ENCODE measurements at places on chromosomes 3 and 15.

DNA sequence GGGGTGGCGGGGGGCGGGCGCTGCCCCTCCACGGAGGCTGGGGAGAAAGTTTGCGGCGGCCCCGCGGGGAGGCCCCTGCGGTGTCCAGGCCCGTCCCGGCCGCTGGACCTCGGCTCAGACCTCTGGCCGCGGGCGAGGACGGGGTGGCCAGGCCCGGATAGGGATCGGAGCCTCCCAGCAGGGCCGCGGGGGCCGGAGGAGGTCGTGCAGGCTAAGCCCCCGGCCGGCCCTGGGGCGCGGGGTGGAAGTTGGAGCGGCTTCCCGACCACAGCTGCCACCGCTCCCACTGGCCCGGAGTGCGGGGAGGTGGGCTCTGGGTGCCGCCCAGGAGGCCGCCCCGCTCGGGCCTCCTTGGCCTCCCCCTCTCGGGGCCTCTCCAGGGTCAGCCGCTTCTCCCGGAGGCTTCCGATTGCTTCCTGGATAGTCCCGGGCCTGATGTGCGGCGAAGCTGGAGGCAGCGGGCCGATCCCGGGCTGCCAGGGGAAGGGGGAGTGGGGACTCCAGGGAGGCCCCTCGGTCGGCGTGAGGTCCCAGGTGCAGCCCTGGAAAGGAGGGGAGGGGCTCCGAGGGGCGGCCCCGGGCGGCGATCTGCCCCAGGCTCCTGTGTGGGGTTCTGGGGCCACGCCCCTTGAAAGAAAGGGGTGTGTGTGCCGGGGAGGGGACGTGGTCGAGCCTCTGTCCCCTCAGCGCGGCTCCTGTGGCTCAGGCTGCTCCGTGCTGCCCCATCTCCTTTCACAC, 907 bp downstream of the PLXNA1 start:
- DNase-seq: peak; percentile 51

DNA sequence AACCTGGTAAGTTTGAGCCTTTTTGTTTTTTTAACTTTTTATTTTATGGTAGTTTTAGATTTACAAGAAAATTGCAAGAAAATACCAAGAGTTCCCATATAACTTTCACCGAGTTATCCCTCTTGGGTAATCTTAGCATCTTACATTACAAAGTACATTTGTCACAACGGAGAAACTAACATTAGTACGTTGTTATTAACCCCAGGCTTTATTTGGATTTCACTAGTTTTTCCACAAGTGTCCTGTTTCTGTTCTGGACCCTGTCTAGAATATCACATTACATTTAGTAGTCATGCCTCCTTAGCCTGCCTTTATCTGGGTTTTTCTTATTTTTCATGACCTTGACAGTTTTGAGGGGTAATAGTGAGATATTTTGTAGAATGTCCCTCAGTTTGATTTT, 53.5 kb upstream of the KPNA4 start:
- DNase-seq: no peak

GRCh38 chr3:112718516-112718915, 77.6 kb upstream of the CCDC80 start:
- no peak for DNase-seq

GRCh38 chr3:119530456-119530855, 29.0 kb downstream of the CD80 start:
- DNase-seq: no peak

DNA sequence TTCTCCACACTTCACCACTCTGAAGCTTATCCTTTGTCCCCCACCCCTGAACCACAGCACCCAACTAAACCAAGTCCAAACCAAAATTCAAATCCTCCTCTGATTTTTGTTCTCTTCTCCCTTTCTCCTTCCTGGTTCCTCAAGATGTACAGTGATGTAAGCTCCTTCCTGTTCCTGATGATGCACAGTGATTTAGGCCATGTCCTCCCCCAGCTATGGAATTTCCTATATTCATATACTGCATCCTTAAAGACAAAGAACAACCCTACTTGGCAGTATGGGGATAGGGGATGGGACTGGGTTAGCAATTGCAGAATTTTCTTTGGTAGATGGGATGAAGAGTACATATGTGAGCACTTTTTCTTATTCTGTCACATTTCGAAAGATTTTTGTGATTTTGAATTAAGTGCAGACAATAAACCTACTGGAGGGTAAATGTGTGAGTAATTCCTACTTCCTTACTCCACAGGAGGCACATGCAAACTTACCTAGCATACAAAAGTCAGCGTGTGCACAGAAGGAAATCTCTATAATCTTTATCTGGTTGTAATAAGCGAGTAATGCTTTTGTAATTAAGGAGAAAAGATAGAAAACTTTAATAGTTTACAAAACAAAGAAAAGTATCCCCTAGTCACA, 125.0 kb downstream of the ANO10 start:
- no peak for DNase-seq

- no peak for DNase-seq
Measured at GRCh38 chr3:45067941-45068340, 41.8 kb downstream of the CLEC3B start.

- no peak for DNase-seq
Measured at GRCh38 chr3:16346413-16347081, 81.5 kb downstream of the OXNAD1 start.
